ENCODE measurements at places on chromosomes 12 and 14.
A peak's percentile ranks its signal among the peaks of the same experiment; 100 is the strongest.

DNA sequence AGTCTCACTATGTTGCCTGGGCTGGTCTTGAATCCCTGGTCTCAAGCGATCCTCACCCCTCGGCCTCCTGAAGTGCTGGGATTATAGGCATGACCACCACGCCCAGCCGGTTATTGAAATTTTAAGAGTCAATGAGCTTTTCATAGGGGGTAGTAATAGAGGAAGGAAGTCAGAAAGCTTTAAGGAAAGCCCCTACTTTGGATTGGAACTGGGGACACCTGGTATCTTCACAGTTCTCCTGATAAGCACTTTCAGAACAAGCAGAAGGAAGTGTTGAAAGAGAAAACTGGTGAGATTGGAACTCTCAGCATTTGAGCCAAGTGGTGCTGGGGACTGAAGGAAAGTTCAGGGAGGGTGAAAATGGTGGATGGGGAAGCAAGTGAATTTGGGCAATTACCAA, 5.1 kb downstream of the SLC4A8 start:
- DNase-seq, result no peak

GRCh38 chr12:131711551-131712205, 788 bp downstream of the SFSWAP start:
- DNase-seq, result no peak

GRCh38 chr14:35897616-35898111, 71.5 kb downstream of the BRMS1L start:
- DNase-seq, result no peak

- peak; percentile 72 for DNase-seq
These were observed 1.3 kb downstream of the FBXO33 start for GRCh38 chr14:39430762-39431415.

DNA sequence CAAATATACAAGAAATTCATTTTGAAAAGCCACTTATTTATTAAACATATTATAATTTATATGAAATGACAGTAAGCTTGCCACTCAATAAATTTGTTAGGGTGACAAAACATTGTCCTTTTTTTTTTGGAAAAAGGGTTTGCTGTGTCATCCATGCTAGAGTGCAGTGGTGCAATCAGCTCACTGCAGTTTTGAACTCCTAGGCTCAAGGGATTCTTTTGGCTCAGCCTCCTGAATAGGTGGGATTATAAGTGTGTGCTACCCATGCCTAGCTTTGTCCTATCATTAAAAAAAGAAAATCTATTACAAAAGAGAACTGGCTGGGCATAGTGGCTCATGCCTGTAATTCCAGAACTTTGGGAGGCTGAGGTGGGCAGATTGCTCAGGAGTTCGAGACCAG, 66.8 kb downstream of the FGD6 start:
- no peak for DNase-seq

DNA sequence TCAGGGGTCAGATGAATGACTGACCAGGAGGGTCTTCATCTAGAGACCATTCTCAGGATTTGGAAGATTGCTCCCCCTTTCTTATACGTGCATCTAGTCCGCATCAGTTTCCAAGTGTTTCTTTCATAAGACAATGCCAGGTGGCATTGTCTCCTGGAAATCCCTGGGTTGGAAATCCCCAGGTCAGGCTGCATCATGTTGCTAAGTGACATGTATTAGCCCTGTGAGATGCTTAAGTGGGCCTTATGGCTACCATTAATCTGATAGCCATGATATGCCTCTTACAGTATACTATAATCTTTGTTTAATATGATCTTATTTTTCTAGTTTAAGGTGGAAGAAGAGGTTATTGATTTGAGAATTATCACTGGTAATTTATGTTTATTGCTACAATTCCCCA, 92.8 kb downstream of the DIO3 start:
- no peak for DNase-seq

DNA sequence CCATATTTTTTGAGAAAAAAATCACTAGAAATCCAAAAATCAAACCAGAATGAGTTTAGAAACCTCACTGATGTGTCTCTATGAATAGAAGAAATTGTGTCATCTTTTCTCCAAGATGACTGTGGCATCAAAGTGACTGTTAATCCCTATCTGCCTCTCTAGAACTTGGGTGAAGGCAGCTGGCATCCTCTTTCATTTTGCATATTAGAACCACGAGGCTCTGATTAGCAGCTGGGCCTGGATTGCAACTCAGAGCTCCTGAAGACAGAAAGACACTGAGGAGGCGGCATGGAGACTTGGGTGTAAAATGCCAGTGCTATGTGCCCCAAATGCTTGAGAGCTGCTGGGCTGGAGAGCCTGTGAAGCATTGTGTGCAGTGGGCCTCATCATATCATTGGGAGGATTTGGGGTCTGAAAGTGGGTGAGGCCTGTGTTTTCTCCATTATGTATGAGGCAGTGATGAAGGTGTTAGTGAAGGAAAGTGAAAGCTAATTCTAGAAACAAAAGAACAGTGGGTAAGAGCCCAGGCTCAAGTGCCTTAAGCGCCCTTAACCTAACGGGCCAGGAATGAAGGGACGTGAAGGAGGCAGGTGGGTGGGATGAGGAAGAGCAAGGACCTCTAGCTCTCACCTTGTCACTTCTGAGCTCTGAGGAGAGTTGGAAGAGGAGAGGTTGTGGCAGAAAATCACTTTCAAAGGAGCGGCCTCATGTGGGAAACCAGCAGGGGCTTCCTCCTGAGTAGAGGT, 26.2 kb downstream of the NKX2-8 start:
- DNase-seq, result no peak

DNA sequence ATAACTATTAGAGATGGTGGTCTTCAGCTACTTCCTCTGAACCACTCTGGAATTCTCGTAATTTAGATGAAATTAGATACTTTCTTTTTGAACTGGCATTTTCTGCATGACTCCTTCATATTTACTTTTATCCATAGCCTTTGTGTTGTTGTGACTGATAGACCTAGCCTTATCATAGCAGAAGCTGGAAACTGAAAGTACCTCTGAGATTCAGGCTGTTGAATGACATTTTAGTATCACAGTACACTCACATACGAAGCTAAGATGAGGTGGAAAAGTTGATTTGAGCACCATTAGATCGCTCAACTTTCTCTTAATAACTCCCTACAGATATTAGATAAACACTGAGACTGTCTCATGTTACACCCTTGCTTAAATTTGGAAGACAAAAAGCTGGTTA, 525.1 kb upstream of the FBXO33 start:
- DNase-seq, result no peak

DNA sequence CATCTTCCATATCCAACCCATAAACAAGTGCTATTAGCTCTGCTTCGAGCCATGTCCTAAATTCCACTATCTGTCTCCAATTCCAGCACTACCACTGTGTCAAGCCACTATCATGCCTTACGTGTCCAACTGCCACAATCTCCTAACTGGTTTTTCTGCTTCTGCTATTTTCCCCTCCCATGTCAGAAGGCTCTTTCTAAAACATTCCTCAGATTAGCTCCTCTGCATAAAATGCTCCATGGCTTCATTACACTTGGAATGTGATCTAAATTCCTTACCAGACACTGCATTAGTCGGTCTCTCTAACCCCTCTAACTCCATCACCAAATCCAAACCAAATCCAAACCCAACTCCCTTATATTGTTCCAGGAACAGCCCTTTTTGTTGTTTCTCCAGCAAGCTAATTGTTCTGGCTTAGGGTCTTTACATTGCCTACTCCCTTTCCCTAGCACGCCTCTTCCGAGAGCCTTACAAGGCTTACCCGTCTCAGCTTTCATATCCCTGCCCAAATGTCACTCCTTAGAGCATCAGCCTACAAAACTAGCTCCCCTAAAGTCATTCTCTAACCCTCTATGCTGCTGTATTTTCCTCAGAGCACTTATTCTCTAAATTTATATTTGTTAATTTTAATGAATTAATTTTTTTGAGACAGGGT, 139.7 kb downstream of the HELB start:
- no peak for DNase-seq

DNA sequence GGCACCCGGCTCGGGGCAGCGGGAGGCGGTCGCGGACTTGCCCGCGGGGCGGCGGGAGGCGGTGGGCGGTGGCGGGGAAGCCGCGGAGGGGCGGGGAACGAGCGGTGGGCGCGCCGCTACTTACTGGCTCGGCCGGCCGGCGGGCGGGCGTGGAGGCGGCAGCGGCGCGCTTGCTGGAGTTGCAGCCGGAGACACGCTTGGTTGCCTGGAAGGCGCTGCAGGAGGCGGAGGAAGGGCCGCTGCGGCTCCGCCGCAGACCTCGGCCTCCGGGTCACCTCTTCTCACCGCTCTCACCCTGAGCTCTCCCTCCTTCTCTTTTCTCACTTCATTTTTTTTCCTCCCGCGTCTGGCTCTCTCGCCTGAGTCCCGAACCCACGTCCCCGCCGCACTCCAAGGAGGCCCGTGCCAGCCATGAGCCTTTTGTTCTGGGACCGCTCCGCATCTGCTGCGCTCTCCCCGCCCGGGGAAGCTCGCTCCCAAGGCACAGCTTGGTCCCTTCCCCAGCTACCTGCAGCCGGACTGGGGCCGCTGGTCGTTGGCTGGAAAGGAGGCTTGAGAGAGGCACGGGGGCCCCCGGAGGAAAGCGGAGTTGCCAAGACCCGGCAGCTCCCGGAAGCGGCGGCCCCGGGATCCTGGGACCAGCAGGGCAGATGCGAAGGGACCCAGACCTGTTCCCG, 592 bp upstream of the KCNK10 start:
- peak; percentile 24 for DNase-seq
